Activated T-helper 9 cell treated with anti-CD3 and anti-CD28 coated beads, Interleukin-2, amount 50 U/mL, for 16 hours (primary cell): ENCODE measurements at places on chromosomes 1 and 21.

DNA sequence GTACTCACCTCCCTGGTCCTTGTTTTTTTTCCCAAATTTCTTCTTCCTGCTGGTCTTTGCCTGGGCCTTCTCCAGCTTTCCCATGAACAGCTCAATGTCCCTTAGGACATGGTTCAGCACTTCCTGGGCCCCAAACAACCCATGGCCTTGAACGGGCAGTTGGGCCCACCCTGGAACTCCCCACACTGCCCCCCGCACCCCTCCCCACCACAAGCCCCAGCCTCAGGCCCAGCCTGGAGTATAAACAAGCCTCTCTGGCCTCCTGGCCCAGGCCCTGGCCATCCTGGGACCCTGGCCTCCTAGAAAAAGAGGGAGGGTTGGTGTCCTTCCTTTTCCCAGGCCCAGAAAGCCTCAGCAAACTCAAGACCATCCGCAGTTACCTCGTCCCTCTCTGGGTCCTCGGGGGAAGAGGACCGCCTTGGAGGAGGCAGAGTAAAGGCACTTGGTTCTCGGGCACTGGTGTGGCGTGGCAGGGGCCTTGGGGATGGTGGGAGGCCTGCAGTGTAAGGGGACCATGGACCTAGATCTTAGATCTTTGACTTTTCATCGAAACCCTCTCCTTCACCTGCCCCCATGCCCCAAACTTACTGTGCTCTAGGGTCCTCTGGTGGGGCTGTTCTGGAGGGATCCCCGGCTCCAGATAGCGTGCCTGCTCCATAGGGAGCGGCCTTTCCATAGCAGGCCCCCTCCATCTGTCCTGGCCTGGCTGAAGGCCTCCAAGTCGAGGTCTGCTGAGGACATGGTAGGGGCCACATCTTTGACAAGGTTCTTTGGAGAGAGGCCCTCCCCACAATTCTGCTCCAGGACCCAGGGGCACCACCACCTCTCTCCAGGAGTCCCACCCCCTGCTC is 5.6 kb downstream of the EPS8L3 start:
- no peak for DNase-seq

DNA sequence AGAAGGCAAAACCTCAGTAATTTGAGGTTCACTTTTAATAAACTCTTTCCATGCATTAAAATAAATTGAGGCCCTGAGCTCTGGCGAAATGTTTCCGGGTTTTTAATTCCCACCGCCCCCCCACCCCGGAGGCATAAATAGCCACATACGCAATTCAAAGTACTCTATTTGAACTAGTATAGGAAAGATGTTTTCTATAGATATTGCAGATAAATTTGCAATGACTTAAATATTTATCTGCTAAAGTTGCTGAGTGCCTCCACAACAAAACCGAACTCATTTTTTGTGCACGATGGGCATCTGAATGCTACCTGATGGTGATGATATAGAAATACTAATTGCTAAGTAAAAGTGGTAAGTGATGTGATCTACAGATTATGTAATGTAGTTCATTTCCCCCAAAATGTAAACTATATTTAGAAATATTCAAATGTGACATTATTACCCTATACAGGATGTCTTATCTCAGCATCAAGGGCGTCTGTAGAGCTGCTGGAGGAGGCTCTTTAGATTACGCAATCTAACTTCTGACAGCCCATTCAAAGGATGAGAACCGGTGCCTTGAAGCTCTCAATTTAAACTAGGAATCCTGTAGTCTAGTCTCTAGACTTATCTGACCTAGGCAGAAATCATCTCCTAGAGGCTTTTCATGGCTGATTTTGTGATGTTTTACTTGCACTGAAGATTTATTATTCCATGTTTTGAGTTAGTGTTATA is 8.5 kb downstream of the IRF2BP2 start:
- DNase-seq: no peak

GRCh38 chr21:32256873-32257620 is 21.8 kb downstream of the MIS18A start:
- no peak for DNase-seq

GRCh38 chr1:25245809-25246599 is 1.2 kb downstream of the RSRP1 start:
- no peak for DNase-seq

GRCh38 chr1:162391790-162392563 is 10.4 kb downstream of the C1orf226 start:
- DNase-seq: no peak

- no peak for DNase-seq
Measured at GRCh38 chr1:152143150-152143887, 15.7 kb downstream of the RPTN start.

- DNase-seq: no peak
Measured at GRCh38 chr1:180800945-180801344, 111.8 kb upstream of the KIAA1614 start.

GRCh38 chr1:216073793-216074595 is 349.3 kb downstream of the USH2A start:
- DNase-seq: no peak

DNA sequence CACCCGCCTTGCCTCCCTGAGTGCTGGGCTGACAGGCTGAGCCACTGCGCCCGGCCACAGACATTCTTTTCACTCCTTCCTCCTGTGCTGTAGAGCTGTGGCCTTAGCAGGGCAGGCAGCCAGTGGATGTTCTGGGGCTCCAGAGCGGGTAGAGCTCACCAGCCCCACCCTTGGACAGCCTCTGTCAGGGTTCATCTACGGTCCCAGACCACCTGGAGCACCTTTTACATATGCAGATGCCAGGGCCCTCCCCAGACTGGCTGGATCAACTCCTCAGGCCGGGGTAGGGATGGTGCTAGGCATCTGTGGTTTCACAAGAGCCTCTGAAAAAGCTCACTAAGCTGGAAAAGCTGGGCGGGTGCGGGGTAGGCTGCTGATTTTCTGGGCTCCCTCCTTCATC is 4.6 kb downstream of the ATP13A2 start:
- DNase-seq: no peak

DNA sequence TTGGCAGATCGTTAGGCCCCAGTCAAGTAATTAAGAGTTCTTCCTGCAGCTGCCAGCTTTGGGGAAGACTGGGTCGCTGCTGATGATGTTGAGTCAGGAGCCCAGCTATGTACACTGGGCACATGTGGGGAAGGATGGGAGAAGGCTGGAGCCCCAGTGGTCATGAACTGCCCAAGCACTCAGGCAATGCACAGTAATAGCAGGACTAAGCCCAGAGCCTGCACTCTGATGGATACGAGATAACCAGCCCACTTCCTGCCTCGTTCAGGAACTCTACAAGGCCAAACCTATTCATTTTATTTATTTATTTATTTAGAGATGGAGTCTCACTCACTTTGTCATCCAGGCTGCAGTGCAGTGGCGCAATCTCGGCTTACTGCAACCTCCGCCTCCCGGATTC is 81.1 kb upstream of the BTG3 start:
- DNase-seq: no peak

DNA sequence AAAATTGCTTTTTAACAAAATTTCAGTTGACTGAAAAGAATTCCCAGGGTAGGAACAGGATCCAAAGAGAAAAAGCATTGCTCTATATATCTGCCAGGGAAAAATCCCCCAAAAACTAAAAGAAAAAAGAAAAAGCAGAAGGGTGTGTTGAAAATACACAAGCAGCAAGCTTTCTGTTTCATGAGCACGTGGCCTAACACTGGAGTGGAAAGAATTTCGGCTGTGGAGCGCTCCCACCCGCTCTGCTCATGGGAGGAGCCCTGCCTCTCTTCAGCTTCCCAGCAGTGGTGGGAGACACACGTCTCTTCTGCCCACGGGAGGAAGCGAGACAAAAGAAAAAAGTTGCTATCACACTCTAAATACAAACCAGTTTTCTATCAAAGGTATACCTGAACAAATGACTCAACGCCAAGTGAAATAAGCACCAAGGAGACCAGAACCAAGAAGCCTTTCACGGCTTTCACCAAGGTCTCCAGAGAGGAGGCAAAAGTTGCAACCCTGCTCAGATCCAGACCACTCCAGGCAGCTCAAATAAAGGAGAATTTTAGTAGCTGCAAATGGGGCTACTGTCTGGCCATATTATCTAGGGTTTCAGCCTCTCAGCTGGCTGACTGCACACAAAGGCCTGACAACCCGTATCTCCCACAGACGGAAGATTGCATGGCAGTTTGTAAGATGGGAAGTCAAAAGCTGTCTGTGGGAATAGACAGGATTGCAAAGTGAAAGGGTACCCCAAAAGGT is 29.5 kb upstream of the ZNF496 start:
- DNase-seq: no peak

- DNase-seq: no peak
Measured at GRCh38 chr1:47918257-47918867, 78.8 kb downstream of the TRABD2B start.

DNA sequence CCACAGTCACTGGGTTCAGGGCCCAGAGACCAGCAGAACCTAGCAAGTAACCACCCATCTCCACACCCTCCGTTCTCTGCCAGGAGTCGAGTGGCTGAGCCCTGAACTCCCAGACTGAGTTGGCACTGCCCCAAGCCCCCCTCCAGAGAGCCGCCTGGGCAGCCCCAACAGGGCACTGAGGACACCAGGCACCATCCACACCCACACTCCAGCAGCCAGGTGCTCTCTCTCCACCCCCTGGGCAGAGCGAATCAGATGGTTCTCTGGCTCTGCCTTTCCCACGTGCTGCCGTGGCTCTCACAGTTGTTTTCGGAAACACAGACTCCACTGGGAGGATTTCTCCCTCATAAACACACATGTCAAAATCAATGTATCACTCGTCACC is 13.6 kb downstream of the WDR4 start:
- DNase-seq: no peak

GRCh38 chr1:93078638-93078985 is 471 bp upstream of the MTF2 start:
- DNase-seq: no peak

GRCh38 chr1:44354268-44354839 is 703 bp downstream of the ERI3 start:
- DNase-seq: no peak

GRCh38 chr1:65476327-65476726 is 55.9 kb downstream of the LEPR start:
- DNase-seq: no peak

GRCh38 chr1:44842862-44843655 is at the start of gene PTCH2:
Gene PTCH2, minus strand, starts transcription at chr1:44843253. Its CDS starts 321 bp downstream, at chr1:44842932.
- no peak for DNase-seq

- no peak for DNase-seq
Measured at GRCh38 chr1:67710417-67710816, 25.4 kb downstream of the GADD45A start.

GRCh38 chr1:191536791-191537429 is 621.4 kb upstream of the RGS18 start:
- no peak for DNase-seq

DNA sequence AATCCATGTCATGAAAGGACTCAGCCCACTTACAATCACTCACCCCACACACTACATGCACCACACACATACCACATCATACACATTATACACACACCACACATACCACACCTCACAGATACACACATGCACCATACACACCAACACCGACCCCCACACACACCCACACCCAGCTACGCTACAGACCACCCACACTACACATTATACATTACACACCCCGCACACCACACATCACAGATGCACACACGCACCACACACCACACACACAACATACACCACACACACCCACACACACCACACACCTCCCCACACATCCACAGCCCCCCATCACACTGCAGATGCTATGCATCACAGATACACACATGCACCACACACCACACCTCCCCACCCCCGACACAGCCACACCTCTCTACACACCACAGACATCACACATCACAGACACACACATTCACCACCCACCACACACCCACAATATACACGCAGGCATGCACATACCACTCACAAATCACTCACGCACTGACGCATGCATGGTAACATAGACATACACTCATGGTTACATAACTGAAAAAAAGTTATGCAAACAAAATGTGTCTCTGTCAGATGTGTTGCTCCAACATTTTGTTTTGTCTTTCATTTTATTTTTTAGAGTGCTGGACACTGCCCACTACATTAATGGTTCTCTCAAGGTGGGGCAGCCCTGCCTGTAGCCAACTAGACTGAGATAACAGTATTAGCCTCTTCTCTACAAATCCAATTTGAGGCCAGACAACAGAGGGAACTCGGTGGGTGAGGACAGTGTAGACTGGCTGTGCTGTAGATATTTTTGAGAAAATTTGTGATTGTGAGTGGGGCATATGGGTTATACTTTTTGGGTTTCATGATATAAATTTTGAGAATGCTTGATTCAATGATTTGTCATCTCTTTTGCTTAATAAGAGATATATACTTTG is 15.2 kb upstream of the PGBD2 start:
- DNase-seq: no peak

DNA sequence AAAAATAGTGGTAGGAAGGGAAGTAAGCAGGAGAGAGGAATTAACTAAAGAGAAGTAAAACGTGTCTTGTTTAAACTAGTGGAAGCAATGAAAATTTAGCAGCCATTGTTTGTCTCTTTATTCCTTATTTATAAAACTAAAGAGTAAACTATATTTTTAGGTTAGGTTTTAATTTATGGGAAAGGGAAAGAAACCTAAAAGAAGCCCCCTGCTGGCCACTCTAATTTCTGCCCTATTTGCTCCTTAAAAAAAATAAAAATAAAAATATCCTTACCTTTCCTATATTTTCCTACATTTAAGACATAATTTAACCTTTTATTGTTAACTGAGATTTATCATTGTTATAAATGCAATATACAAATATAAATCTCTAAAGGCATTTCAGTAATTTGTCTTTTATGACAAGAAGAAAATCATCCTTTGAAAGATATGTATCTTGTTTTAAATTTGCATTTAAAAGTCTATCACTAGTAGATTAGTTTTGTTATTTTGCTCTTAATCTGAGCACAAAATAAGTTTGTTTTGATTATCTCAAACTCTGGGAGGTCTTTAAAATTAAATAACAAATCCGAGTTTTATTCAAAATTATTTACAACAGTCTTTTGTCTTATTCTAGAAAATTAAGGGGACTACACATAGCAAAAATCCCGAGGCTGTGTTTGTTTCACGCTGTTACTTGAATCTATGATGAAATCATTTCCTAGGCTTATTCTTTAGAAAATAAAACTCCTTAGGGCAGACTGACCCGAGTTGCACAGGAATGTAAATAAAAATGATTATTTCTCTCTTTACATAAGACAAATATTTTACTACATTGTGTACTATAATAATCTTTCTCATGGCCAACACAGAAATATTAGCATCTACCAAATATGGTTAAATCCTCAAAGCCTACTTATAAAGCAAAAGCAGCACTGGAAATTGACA is 201.7 kb downstream of the NRIP1 start:
- no peak for DNase-seq

DNA sequence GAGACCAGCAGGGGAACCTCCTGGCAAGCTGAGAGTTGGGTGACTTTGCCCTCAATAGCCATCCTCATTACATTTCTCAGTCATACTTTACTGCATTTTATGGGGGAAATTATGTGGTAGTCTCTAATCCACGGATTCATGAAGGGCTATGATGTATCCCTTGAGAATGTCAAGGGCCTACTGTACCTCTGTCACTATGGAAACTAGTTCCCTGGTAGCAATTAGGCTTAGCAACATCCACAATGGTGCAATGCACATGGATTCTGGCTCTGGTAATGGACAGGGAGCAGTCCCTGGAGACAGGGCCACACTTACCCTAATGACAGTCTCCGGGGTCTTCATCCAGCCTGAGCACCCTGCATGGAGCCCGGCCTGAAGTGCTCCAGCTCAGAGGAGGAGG is 26.5 kb downstream of the LRRN2 start:
- DNase-seq: no peak
